ENCODE measurements at places on chromosomes 2 and 18. TPM values are rescaled to one million over a fixed set of nuclear protein-coding genes. Genes with fewer than 3 reads are reported as not detected.

DNA sequence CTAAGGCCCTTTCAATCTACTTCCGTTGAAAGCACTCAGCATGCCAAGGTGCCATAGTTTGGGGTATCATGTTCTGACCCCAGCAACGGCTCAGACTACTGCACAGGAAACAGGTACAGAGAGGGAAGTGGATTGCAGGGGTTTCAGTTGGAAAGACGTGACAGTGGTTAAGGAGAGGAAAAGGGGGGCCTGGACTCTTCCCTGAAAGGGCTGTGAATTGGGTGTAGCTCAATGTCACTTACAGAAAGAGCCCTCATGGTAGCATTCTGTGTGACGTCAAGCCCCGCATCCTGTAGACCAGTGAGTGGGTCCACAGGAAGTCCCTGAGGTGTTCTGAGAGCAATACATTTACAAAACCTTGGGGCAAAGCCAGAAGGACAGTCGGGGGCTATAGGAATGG, 121.5 kb upstream of the GYPC start:
- peak; percentile 2 for DNase-seq

- DNase-seq: no peak
Measured at GRCh38 chr2:21406911-21407310, 283.1 kb downstream of the TDRD15 start.

DNA sequence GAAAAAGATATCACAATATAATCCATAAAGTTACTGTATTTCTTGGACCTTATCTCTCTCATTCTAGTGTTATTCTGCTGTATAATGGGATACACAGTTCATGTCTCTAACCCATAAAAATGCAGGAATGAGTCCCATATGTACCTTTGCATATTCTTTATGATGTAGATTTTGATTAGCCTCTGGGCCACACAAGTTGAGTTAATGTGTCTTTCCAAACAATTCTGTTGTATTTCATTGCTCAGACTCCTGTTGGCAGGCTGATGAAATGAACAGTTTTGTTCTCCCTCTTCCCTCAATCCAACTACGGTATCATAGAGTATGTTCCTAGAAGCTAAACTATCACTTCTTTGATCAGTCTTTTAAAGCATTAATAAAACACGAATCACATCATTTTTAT, 113.2 kb upstream of the SATB2 start:
- DNase-seq: no peak

DNA sequence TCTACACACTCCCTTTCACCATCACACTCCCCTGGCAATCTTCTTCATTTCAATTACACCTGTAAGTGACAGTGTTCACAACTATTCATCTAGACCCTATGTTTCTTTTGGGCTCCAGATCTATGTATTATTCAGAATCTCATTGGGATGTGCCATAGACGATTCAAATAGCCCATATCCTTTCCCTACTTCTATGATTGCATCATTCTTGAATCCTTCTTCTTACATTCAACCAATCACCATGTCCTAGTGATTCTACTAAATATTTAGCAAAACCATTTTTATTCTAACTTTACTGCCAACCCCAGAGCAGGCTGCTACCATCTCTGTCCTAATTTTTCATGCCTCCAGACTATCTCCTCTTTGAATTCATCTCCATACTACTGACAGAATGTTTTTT, 106.4 kb downstream of the TDRD15 start:
- no peak for DNase-seq

- DNase-seq: no peak
Measured at GRCh38 chr2:8268172-8268783, 413.6 kb upstream of the ID2 start.

DNA sequence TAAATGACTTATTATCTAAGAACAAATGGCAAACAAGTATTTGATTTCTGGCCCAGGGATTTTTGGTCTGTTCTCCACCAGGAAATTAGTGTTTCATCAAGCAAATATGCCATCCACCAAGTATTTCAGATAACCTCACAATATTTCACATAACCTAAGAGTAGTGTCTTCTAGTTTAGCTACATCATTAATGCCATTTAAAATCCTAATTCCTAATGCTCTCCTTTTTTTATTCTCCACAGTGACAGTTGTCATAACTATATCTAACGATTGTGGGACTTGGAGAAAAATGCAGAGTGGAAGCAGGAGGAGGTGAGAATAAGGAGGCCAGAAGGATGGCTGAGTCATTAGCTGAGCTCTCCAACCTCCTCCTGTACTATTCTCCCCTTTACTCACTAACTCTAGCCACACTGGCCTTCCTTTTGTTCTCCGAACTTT, 58.5 kb upstream of the CTLA4 start:
- no peak for DNase-seq

- DNase-seq: no peak
Measured at GRCh38 chr2:148613231-148614013, 31.1 kb upstream of the EPC2 start.

GRCh38 chr2:219207134-219207883, 727 bp downstream of the ZFAND2B start:
- no peak for DNase-seq

Gene UGT1A5
- total RNA-seq: not detected
